Activated CD4-positive, alpha-beta T cell treated with anti-CD3 and anti-CD28 coated beads for 36 hours (primary cell): ENCODE measurements at places on chromosomes 2 and 18. TPM values are rescaled to one million over a fixed set of nuclear protein-coding genes. Genes with fewer than 3 reads are reported as not detected.

GRCh38 chr2:21467910-21468309 is 344.1 kb downstream of the TDRD15 start:
- no peak for DNase-seq

DNA sequence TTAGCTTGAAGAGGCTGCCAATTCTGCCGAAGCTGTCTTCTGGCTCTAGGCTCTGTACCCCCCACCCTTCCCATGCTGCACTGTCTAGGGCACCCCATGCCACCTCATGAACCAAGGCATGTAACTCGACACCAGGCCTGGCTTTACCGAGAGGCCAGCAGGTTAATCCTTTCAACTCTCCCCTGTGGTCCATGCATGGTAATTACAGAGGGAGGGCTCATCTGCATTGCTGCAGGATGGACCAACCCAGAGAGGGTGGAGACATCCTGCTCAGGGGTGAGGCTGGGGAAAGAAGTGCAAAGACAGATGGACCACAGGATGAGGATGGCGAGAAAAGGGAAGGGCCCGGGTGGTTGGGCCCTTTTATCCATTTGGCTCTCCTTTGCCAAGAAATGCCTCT is 65.8 kb downstream of the KCTD1 start:
- DNase-seq = no peak

PAIP2B gene
- total RNA-seq = 2.3 TPM

GRCh38 chr2:237511433-237511832 is 24.4 kb downstream of the MLPH start:
- DNase-seq = no peak

GRCh38 chr2:88880441-88880953 is 189.0 kb downstream of the RPIA start:
- DNase-seq = peak; percentile 49

GNAL gene
- 0.21 TPM for total RNA-seq

- DNase-seq = no peak
Observed at GRCh38 chr2:101617188-101617587, 80.3 kb upstream of the MAP4K4 start.

GRCh38 chr2:46383113-46383395 is 85.8 kb downstream of the EPAS1 start:
- DNase-seq = no peak

- no peak for DNase-seq
Observed at GRCh38 chr2:155218945-155219344, 520.5 kb downstream of the KCNJ3 start.

NAT8 gene
- not detected for total RNA-seq

TMEM169 gene
- 1.6 TPM for total RNA-seq
